ENCODE measurements at places on chromosomes 6 and 20.

DNA sequence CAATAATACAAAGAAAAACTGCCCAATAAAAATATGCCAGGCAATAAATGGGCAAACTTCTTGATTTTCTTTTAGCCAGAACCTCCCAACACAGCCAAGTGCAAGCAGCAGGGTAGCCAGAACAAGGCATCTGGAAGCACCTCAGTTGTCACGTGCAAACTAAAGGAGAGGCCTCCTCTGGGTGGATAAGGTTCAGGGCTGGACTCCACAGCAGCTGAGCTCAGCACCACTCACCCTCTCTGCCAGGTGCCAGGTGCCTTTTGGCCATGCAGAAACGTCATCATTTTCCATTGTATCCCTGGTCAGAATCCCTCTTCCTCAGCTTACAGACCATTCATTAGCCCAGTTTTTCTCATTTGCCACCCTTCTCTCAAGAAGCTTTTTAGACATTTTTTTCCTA lies 52.7 kb downstream of the SOD2 start:
- no peak for DNase-seq

GRCh38 chr20:5212907-5213487 lies 86.2 kb downstream of the CDS2 start:
- DNase-seq: no peak

DNA sequence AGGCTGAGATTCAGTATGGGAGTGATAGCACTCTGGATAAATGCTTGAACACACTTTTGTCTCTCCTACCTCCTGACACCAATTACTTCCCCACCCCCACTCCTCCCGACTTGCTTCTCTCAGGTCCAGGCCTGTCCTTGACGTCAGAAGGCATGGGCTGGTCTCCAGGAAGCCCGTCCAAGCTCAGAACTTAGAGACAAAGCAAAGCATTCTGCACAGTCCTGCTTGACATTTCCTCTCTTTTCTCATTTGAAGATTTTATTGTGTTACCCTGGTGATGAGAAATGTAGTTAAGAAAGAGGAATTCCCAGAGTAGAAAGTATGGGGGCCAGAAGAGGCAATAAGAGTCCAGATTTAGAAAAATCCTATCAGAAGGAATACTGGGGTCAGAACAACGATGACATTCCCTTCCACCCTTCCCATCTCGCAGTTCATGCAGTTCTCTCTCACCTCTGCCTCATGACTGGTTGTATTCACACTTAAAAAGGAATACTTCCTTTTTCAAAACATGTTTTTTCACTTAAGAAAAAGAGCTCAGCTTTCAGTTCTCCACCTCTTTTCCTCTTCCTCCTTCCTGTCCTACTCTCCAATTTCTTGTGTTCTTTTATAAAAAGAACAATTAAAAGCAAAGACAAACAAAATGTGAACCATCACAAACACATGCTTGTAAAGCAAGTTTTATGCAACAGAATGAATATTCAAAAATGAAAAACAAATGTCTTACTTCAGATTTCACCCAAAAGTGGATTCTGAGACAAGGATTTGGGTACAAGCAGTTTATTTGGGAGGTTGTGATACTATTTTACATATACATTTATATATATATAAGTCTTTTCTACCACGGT lies 18.5 kb upstream of the FAM184A start:
- DNase-seq: peak; percentile 33

DNA sequence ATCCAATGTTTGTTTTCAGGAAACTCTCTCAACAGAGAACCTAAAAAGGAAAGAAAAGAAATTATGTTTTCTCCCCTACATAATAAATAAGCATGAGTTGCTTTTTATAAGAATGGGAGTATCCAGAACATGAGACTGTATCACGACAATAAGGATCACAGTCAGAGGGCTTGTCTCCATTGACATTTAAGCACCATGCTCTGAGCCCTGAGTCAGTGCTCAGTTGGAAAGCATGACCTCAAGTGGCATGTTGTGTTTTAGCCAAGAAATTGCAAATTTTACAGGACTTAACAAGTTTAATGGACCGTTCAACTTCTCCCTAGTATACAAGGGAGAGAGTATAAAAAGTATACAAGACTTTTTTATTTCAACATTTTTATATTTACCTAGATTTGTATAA lies 431.6 kb downstream of the GJA1 start:
- no peak for DNase-seq

- no peak for DNase-seq
Observed at GRCh38 chr6:15770347-15771143, 107.7 kb upstream of the DTNBP1 start.

DNA sequence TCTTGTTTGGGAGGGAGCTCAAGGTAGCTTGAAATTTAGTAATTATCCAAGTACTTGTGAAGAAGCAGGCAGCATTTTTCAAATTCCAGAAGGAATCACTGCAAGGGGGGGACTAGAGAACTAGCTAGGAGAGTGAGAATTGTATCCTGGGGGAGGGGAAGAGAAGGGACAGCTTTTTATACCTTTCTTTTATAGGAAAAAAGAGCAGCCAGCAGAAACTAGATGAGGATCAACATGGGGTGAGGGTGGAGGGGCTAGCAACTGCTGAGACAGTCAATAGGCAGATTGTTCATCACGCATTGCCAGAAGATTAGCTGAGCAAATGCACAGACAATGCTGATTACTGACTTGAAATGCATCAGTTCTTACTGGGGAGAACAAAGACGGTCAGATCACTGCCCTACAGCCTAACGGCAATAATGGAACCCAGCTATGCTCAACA lies 514.3 kb upstream of the CITED2 start:
- DNase-seq: peak; percentile 40

GRCh38 chr6:25257686-25258348 lies 21.4 kb upstream of the CARMIL1 start:
- no peak for DNase-seq

DNA sequence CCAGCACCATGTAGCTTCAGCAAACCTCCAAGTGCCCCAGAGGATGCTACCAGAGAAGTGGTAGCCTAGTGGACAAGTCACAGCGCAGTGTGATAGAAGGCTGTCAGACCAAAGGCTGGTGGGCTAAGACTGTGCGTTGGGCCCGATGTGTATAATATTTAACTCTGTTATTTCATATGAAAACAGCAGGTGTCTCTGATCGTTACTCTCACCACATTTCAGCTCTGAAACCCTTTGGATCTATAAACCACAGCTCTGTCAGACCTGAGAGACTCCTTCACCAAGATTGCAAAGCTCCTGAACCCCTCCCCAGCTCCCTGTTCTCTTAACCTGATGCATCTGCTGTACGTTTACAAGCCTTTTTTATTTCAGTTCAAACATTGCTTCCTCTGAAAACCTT lies 43.8 kb downstream of the ISM1 start:
- no peak for DNase-seq

GRCh38 chr6:20680697-20681165 lies 146.5 kb downstream of the CDKAL1 start:
- no peak for DNase-seq

- peak; percentile 99 for DNase-seq
Observed at GRCh38 chr6:27146706-27147505, 100.6 kb upstream of the PRSS16 start.

DNA sequence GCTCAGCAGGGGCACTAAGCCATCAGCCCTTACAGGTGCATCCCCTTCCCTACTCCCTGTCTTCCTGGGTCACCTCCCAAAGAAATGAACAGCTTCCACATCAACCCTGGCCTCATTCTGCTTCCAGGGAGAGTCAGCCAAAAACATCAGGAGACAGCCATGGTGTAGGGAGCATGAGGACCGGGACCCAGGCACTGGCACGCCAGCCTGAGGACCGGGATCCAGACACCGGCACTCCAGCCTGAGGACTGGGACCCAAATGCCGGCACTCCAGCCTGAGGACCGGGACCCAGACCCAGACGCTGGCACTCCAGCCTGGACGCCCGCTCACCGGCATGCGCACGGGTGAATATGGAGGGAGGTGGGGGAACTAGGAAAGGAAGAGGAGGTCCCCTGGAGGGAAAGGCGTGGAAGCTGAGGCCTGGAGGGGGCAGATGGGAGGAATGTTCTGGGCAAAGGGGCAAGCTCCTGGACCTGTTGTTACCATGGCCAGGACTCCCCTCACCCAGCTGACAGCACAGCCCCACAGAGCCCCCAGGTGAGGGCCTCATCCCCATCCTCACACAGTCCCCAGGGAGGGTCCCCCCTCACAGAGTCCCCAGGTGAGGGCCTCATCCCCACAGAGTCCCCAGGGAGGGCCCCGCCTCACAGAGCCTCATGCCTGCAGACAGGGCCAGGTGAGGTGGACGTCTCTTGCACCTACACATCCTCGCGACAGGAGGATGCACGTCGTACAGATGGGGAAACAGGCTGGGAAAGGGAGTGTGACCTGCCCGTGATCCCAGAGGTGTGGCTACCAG lies 26.0 kb upstream of the MRGBP start:
- DNase-seq: no peak

GRCh38 chr6:15499125-15499524 lies 163.7 kb downstream of the DTNBP1 start:
- DNase-seq: no peak

DNA sequence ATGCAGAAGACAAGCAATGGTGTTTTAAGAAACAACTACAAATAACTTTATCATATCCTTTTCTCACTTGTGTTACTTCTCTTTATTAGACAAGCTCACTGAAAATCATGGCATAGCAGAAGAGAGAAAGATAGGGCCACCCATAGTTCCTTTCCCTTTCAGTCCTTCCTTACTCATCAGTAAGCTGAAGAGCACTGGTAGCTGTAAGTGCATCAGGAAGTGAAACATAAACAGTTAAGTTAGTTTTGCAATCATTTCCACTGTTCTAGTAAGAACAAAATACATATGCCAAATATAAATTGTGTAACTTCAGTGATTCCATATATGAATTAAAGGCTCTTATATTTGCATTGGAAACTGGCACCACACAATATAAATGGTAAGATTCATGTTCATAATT lies 220.1 kb downstream of the HACE1 start:
- no peak for DNase-seq

DNA sequence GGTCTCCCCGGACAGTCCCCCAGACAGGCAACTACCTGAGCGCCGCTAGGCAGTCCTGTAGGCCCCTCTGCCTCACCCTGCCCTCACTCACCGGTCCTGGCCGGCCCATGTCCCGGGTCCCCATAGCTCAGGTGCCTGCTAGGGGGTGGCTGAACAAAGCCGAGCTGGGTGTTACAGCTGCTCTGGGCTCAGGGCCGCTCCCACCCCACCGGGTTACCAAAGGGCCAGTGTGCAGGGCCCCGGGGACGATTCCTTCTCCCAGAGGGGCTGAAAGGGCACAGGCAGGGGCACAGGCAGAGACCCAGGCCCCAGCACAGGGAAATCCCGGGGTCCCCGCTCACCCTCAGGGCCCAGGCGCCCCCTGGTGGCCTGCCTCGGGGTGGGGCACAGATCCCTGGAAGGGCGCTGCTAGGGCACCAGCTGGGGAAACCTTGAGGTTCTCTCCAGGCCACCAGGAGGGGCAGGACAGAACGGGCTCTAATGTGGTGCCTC lies 118.4 kb downstream of the GRM4 start:
- no peak for DNase-seq

DNA sequence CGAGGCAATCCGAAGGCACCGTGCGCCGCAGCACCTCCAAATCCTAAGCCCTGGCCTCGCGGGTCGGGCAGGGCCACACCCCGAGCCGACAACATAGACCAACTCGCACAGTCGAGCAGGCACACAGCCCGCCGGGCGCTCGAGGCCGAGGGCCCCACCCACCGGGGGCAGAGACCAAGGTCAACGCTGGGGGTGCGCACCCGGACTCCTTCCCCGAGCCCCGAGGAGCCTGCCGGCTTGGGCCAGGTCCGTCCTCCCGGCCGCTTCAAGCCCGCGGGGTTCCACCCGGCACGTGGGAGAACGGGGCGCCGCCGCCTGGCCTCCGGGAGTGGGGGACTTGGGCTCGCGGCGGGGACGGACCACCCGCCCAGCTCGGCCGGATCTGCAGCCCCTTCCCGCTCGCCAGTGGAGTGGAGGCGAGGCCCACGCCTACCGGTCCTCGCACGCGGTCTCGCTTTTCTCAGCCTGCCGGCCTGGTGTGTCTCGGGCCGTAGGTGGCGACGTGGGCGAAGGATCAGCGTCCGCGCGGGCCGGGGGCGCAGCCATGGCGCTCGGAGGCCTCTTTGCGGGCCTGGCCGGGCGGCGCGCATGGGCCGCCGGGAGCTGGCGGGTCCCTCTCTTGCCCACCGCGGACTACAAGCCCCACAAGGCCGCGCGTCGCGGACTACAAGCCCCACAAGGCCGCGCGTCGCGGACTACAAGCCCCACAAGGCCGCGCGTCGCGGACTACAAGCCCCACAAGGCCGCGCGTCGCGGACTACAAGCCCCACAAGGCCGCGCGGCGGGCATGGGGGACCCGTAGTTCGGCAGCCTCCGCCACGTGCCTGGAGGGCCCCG lies at the start of gene UCKL1:
UCKL1 (minus strand) TSS at position 590 of the 837 bp plus-strand sequence; CDS start at position 546, 44 bp downstream.
- peak; percentile 63 for DNase-seq

- no peak for DNase-seq
Observed at GRCh38 chr20:35120012-35120701, 27.0 kb downstream of the EDEM2 start.

DNA sequence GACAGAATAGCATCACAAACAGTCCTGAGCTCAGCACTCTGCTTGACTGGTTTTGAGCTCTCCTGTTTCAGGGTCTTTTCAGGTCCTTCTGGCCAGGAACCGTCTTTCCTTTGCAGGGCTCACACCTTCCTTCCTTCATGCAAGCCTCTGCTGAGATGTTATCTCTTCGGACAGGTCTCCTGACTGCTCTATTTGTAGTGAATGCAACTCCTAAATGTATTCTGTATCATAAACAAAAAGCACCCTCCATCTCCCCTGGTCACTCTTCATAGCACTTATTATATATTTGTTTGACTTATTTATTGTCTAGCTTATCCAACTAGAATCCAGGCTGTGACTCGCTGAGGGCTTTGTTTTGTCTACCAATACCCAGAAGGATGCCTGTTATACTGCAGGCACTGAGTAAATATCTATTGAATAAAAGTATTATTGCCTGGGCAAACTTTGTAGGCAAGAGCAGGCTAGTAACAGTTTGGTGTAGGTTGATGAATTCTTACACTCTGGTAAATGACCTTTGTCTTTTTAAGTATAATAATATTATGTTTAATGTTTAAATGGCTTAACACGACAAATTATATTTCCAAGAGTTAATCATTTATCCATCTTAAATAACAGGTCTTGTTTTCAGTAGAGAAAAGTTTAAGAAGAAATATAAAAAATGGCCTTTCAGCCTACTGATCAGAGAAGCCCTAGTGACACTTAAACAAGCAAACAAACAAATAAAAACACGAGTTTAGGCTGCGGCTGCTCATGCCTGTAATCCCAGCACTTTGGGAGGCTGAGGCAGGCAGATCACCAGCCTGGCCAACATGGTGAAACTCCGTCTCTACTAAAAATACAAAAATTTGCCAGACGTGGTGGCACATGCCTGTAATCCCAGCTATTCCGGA lies 199.7 kb downstream of the BCAS1 start:
- DNase-seq: no peak

DNA sequence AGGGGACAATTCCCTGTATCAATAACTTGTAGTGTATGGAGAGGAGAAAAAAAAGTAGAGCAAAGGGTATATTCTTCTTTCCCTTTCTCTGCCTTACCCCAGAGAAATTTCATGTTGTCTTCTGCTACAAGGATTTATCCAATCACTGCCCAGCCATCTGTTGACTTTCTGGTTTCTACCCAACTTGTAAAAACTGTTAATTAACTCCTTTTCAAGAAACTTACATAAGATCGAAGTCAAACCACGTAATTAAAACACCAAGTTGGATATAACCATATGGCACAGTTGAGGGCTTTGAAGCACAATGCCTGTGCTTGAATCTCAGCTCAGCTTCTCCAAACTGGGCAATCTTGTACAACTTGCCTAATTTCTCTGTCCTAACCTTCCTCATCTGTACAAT lies 99.5 kb downstream of the MAN1A1 start:
- no peak for DNase-seq

- DNase-seq: no peak
Observed at GRCh38 chr6:15495375-15495901, 167.4 kb downstream of the DTNBP1 start.

- no peak for DNase-seq
Observed at GRCh38 chr6:159961528-159961927, 7.4 kb upstream of the IGF2R start.

Measured in retinal pigment epithelial cell (primary cell).